Prostate gland (tissue), 2 donors: ENCODE measurements at places on chromosomes 16 and 17.
A peak's percentile ranks its signal among the peaks of the same experiment; 100 is the strongest.

DNA sequence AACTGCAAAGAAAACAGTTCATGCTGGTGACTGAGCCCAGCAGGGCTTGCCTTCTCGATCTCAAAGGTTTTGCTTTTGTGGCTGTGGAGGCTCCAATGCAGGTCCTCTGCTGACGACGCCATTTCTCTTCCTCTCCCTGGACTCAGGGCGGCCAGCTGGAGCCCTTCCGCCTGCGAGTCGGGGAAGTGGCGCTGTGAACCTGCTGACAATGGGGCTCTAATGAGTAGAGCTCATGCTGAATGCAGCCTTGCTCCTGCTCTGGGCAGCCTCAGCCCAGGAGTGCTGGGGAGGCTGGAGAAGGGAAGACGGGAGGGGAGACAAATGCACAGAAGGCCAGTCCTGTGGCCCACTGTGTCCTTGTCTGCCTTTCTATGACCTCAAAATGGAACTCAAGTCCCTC, 43.8 kb downstream of the VAC14 start:
- DNase-seq = no peak

GRCh38 chr17:6019959-6020358, 50.2 kb upstream of the WSCD1 start:
- DNase-seq = no peak

DNA sequence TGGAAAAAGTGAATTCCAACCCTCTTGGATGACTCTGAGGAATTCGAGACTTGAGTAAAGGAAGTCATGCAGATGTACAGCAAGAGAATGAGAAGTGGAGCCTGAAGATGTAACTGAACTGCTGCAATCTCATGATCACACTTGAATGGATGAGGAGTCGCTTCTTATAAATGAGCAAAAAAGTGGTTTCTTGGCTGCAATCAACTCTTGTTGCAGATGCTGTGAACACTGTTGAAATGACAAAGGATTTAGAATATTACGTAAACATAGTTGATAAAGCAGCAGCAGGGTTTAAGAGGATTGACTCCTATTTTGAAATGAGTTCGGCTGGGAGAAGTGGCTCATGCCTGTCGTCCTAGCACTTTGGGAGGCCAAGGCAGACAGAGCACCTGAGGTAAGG, 25.5 kb downstream of the ASPA start:
- no peak for DNase-seq

DNA sequence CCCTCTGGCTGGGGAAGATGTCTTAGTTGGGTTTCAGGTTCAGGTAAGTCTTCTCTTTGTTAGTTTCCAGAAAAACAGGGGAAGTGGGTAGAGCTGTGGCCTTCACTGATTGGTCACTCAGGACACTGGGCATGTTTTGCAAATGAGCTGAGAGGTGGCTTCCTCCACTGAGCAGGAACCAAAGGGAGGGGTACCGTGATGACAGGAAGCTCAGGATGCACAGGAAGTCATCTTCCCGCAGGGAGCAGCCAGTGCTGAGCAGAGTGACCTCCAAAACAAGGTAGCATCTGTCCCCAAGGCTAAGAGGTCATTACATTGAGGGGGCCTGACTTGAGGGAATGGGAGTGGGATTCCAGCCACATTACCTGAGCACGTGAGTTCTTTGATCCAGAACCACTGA, 5.6 kb downstream of the NT5C start:
- no peak for DNase-seq

DNA sequence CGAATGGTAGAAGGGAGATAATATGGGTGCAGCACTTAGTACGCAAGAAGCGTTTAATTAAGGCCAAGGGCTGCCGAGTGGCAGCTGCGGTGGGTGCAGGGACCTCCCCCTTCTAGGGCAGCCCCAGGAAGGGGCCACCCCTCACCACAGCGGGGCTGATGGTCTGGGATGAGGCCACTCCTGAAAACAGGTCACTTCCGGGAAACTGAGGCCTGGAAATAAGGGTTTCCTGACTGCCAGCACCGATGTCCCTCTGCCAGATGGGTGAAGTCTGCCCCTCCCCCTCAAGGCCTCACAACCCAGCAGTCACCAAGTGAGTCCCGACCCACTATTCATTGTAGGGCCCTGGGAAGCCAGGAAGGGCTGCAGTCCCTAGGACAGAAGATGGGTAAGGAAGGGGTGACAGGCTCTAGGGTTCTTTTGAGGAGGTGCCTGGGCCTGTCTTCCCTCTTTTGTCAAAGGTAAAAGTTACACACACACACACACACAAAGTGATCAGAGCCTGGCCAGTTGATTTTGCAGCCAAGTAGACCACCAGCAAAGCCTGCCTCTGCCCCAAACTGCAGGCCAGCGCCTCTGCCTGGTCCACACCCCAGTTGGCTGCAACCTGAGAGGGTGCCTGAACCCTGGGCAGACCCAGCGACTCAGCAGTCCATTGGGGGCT, 12.5 kb downstream of the SREBF1 start:
- DNase-seq = no peak

GRCh38 chr16:68257251-68257905, 6.9 kb upstream of the SLC7A6 start:
- DNase-seq = no peak

GRCh38 chr17:42276359-42276608, at the start of gene STAT5B:
STAT5B (minus strand) TSS chr17:42276391; CDS start chr17:42232127, 44,264 bp downstream.
- DNase-seq = peak; percentile 64

DNA sequence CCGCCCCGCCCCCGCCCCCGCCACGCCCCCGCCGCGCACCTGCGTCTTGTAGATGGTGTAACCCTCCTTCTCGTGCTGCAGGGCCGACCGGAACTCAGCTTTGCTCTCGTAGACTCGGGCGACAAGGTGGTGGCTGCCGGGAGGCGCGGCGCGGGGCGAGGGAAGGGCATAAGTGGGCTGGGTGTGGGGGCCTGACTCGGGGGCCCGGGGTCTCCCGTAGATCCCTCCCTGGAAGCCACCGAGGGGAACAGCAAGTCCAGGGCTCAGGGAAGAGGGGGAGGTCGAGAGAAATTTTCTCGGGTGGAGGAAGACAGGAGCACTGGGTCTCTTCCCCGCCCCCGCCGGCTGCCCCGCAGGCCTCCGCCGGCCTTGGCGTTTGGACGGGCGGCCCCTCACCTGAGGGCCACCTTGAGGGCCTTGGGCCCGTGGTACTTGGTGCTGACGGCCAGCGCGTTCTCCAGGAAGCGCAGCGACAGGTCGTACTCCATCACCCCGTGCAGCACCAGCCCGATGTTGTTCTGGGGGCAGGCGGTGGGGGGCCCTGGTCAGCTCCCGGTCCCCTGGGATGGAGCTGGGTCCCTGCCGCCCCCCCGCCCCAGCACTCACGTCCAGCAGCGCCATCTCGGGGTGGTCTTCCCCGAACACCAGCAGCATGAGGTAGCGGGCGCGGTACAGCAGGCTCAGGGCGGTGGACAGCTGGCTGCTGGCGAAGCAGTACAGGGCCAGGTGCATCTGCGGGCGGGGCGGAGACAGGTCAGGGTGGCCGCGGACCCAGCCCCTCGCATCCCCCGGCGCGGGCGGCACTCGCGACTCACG, 19.4 kb downstream of the CLUH start:
- DNase-seq = no peak

GRCh38 chr17:12431188-12431587, 234.5 kb upstream of the MYOCD start:
- no peak for DNase-seq

DNA sequence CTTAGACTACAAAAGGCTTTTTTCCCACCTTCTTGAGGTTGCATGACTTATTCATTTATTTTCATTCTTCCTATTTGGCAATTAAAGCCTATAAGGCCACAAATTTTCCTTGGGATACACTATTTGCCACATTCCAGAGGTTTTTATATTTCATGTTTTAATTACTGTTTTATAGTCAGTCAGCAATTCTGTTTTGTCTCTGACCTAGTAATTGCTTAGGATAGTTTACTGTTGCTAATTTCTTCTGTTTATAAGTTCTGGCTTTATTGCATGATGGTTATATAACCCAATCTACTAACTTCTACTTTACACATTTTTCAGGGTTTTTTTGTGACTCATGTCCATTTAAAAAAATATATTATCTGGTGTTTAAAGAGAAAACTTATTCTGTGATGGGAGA, 2.5 kb downstream of the ZNF23 start:
- no peak for DNase-seq

DNA sequence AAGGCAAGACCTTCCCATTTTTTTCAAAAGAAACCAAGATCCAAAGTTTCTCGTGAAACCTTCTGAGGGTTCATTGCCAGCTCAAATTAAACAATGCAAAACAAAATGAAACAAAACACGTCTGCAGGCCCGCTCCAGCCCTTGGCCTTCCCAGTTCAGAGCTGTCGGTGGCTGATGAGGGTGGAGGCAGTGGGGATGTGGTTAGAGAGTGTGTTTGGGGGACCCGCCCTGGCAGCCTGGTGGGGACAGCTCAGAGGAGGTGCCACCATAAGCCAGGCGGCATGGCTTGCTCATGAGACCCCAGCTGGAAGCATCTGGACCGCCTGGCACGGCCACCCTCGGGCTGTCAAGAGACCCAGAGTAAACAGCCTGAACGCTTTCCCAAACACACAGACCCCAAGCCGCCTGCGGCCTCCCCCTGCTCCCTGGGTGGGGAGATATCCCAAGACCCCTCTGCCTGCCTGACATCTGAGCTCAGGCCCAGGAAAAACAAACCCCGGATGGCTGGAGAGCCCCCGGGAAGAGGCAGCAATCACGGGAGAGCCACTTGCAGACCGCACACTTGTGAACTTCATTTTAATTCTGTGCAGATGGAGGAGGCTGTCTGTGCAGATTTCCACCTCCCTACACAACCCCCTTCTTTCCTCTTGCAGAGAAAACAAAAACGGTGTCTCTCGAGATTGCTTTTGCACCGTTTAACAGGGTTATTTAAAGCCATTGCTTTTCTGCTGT, 35.4 kb upstream of the LITAF start:
- DNase-seq = no peak

GRCh38 chr17:72591289-72592241, 470.7 kb downstream of the SOX9 start:
- no peak for DNase-seq

DNA sequence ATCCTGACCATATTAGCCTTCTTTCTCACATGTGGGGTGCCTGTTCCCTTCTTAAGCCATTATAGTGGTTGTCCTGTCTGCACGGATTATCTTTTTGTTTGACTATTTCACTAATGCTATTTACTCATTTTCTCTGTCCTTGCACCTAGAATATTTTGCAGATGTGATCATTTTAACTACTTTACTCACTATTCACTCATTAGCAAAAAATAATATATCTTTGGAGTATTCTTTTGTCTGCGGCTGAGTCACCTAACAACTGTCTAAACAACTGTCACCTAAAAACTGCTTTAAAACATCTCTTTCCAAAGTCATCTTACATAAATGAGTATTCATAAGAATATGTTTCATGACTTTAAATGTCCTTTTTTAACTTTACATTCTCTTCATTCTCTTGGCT, 87.4 kb downstream of the KCNJ2 start:
- DNase-seq = no peak

GRCh38 chr17:4293572-4293971, 29.8 kb upstream of the ANKFY1 start:
- DNase-seq = no peak

- no peak for DNase-seq
Measured at GRCh38 chr16:87966064-87966645, 14.9 kb downstream of the BANP start.

GRCh38 chr17:12330456-12330855, 309.8 kb downstream of the MAP2K4 start:
- DNase-seq = no peak

- no peak for DNase-seq
Measured at GRCh38 chr17:29257756-29258155, 11.1 kb downstream of the CRYBA1 start.

DNA sequence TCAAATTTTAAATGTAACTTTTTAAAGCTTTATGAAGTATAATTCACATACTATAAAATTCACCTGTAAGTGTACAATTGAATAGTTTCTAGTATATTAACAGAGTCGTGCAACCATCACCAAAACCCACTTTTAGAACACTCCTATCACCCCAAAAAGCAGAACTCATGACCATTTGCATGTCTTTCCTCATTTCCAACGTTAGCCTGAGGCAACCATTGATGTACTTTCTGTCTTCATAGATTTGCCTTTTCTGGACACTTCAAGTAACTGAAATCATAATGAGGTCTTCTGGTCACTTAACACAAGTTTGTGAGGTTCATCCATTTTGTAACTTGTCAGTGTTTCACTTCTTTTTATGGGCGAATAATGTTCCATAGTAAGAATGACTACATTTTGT, 33.2 kb downstream of the METTL16 start:
- no peak for DNase-seq

GRCh38 chr17:33234930-33235685, 58.0 kb downstream of the ASIC2 start:
- peak; percentile 27 for DNase-seq

DNA sequence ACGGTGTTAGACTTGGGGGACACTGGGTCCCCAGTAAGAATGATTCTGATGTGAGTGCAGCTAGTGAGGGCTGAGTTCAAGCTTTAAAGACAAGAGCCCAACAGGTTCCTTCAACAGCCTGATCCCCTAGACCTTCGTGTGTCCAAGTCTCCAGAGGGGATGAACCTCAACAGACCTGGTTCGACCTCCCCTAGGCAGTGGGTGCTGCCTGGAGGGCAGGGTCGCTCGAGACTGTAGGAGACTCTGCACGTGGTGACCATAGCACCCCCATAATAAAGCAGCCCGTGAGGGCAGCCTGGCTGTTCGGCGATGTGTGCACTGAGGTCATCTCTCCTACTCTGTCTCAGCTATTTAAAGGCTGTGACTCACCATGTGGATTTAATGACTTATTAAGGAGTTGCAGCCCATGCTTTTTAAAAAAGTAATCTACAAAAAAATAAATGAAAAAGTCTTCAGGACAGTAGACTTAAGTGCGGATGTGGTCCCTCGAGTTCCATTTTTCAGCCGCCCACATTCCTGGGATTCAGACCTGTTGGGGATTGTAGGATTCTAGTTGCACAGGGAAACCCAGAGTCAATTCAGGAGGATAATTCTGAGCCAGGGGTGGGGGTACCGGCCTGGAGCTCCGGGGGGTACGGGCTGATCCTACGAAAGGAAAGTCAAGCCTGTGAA, 23.4 kb upstream of the METRNL start:
- DNase-seq = no peak

DNA sequence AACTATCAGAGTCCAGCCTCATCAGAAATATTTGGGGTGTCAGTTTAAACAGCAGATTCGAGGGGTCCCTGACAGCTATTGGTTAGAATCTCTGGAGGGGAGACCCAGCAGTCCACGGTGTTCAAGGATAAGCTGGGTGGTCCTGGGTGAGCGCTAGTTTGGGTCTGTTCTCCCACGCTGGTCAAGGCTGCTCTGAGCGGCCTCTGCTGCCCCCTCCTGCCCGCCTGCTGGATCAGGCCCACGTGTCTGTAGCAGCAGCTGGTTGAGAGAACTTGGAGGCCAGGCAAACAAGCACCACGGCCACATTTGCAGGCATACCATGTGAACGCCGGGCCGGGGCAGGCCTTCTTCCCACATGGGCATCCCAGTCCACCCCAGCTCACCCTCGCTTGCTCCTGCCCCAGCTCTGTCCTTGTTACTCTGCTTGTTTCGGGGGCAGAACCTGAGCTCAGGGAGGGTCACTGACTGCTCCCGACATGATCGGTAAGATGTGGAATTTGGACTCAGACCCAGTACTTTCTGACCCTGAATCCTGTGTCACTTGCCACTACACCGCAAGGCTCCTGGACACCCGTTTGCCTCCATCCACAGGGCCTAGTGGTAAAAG, 7.4 kb downstream of the FOXF1 start:
- peak; percentile 46 for DNase-seq
